ENCODE measurements at places on chromosomes 6 and 20.

DNA sequence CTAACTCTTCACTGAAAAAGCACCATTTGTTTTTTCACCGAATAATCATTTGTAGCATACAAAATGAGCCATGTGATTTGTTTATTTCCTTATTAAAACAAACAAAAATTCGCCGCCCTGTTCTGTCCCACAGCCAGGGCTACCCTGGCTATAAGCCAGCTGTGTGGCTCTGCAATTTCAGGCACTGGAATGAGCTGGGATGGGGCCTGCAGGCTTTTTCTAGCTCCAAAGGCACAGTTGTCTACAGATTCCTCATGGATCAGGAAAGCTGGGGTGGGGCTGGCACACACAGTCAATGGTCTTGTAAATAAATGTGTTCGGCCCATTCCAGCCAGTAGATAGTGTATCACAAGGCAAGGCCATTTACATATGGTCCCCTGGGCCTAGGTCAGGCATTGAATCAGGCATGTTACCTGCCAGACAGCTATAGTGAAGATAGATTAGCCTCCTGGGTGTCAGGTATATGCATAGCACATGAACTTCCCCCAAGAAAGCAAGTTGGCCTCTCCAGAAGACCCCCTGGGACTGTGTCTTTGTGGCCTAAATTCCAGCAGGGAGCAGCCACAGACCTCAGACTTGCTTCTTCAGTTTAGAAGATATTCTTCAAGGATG is 608.9 kb downstream of the MAFB start:
- peak; percentile 25 for DNase-seq

DNA sequence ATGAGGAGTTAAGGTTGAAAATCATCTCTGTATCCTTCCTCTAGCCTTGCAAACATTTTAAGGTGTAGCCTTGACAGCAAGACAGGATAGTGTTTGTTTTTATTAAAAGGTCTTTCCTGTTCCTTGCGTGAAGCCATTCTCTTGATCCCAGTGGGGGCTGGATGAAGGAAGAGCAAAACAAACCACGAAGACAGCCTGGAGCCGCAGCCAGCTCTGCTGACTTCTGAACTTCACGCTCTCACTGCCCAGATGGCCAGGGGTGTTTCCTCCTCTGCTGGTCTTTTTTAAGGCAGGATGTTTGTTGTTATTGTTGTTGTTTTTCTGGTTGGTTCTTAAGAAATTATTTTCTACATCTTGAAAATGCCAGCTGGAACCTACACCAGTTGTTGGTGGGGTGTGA is 156.4 kb downstream of the MTHFD1L start:
- no peak for DNase-seq

DNA sequence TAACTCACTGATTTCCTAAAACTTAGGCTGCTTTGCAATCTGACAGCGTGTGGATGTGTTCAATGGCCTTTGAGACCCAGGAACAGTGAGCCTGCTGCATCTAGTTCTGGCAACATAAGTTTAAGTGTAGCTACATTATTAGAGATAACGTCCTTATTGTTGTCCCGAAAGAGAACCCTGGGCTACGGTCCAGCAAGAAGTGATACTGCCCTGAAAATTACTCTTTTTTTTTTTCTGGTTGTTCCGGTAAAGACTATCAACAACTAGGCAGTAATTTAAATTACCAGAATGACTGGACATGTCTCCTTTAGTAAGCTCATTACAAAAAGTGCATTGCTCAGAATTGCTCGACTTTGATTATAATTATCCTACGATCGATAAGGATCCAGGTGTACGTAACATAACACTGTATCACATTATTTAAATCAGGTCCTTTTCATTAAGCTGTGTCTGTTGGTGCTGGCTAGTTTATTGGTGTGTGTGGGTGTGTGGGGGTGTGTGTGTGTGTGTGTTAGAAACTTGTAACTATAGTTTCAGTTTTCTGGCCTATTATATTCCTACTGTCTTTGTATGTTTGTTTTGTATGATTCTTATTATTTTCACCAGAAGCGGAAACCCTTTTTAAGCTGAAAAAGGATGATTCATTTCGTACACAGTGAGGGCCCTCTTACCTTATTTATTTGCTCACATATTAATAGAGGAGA is 3.0 kb downstream of the TSHZ2 start:
- DNase-seq = no peak

GRCh38 chr20:38840053-38840893 is 34.8 kb downstream of the PPP1R16B start:
- no peak for DNase-seq

Data from NCI-H526 treated with DMSO at 0.1 percent for 48 hours (cell line).